ENCODE measurements at places on chromosomes 16 and 17.

- no peak for DNase-seq
Observed at GRCh38 chr17:2975469-2975958, 87.9 kb downstream of the OR1D5 start.

DNA sequence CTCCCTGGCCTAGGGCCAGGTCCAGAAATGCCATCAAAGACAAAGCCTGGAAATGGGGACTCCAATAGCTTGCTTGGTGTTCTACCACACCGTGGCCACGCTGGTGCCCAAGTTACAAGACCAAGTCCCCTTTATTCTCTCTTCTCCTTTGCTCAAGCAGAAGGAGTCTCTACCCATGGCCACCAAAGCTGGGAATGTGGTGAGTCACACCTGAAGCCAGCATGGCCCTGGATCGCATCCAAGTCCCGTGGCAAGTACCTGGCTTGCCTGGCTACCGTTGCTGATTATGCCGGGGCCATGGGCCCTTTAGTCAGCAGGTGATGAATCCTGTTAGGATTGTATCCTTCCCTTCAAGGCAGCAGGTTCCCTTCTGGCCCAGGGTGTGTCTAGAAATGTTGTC, 260.0 kb downstream of the HAPSTR1 start:
- no peak for DNase-seq

DNA sequence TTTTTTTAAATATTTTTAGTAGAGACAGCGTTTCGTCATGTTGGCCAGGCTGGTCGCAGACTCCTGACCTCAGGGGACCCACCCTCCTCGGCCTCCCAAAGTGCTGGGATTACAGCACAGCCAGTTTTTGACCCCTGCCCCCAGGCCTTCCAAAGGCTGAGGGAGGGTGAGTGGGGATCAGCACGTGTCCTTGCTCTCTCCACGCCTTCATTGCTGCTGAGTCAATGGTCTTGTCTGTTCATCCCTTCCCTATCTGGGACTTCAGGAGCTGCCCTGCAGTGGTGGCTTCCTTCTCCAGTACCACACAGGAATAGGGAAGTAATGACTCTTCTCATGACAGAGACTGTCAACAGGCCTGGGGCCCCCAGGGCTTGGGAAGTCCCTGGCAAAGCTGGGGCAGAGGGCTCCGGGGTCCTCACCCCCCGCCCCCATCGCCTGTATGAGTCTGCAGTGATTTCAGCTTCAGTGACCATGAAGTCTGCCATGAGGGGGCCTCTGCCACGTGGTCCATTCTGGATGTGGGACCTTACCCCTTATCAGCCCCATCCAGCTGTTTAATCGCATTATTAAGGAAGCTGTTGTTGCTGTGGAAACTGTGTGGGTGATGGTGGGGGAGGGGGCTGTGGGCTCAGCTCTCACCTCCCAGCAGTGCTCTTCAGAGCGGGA, 6.1 kb downstream of the ABCC3 start:
- peak; percentile 26 for DNase-seq

DNA sequence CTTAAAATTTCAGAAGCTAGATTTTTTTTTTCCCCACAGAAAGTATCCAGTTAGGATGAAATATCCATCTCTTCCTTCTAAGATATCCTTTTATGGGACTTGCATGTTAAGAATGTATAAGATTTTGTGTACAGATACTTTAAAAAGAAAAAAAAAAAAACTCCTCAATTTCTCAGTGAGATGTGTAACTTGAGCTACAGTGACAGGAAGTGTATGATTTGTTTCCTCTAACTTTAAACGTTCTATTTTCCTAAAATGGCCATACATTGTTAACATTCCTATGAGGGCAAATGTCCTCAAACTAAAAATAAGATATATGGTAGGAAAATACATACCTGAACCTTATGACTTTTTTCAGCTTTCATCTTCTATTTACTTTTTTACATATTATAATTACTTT, 8.9 kb downstream of the FBXO47 start:
- DNase-seq: no peak

DNA sequence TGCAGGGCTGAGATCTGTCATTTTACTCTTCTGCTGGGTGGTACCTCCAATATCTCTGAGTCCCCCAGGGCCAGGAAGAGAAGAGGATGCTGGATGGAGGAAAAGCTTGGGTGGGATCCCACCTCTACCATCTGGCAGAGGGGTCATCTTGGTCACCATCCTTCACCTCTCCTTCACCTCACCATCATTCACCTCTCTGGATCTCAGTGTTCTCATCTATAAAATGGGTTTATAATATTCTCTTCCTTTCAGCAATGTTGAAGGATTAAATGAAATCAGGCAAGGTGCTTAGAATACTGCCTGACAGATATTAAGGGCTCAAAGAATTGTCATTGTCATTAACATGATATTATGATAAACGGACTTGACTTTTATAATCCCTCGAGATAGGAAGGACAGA, 195.8 kb downstream of the SNX29 start:
- DNase-seq: no peak

- DNase-seq: no peak
Observed at GRCh38 chr16:47887496-47887895, 268.3 kb downstream of the ABCC12 start.

DNA sequence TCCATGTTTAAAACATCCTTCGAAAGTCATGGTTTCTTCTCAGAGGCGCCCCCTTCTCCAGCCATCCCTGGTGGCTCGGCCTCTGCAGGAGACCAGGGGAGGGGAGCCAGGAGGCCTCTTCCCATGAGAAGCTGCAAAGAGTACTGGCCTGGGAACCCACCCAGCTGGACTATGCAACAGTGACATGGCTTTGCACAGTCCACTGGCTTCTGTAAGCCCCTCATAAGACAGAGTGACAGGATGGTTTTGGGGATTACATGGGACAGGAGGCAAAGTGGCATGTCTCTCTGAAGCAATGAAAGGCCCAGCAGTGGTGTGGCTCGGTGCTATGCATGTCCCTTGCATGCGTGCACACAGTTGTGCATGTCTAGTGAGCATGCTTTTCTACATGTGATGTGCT, 99.5 kb downstream of the C16orf78 start:
- DNase-seq: no peak

DNA sequence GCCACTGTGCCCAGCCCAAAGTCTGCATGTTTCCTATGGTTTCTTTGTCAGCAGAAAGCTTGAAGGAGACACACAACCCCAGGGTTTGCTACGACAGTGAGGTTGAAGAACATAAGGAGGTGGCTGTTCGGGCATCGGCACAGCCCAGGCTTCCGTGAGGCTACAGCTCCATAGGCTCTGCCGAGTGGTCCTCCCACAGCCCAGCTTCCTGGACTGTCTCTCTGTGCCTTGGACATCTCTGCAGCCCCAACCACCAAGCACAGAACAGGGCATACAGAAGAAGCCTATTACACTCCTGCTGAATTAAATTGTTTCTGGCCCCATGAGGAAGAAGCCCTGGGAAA, 3.2 kb upstream of the HAP1 start:
- DNase-seq: no peak

DNA sequence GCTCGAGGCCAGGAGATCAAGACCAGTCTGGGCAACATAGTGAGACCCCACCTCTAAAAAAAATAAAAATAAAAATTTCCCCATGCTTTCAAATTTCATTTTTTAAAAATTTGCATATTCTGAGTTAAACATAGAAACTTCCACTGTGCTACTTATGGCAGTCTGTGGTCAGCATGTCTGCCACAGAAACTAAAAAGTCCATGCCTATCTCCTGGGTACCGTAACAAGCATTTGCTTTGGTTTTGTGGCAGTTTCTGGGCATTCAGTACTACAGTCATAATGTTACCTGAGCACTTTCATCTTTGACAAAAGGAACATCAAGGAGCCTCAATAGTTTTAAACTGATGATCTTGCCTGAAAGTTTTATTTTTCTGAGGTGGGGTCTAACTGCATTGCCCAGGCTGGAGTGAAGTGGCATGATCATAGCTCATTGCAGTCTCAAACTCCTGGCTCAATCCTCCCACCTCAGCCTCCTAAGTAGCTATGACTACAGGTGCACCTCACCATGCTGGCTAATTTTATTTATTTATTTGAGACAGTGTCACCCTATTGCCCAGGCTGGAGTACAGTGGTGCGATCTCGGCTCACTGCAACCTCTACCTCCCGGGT, 13.2 kb upstream of the ITGA2B start:
- DNase-seq: no peak

- no peak for DNase-seq
Observed at GRCh38 chr17:38728290-38728831, 1.8 kb upstream of the CISD3 start.

- DNase-seq: no peak
Observed at GRCh38 chr16:13561291-13562070, 358.5 kb upstream of the ERCC4 start.

GRCh38 chr17:7652388-7653356, 1.9 kb downstream of the ATP1B2 start:
- peak; percentile 29 for DNase-seq

GRCh38 chr16:17469741-17470181, 999 bp downstream of the XYLT1 start:
- DNase-seq: no peak

DNA sequence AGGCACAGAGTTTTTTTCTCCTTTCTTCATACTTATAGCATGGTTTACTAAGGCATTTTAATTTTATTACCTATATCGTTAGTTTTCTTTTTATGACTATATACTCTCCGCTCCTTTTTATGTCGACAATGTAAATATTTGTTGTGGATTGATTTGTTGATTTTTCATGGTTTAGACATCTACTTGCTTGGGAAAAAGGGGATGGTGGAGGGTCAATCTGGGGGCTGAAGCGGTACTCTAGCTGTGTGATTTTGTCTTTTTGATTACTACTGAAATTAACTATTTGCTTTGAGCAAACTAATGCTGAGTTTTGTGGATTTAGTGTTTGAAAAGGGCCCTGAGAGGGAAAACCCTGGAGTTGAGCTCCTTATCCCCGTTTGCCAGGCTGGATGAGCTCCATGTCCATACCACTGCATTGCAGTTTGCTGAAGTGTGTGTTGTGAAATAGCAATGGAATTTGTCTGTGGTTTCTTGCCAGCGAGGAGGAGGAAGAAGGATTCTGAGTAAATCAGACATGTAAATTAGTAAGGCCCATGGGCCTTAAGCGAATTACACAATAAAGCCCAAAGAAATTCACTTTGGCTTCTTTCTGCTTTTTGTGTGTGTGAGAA, 72.0 kb downstream of the FTO start:
- DNase-seq: no peak

- peak; percentile 48 for DNase-seq
Observed at GRCh38 chr16:53865494-53865863, 161.5 kb downstream of the FTO start.

DNA sequence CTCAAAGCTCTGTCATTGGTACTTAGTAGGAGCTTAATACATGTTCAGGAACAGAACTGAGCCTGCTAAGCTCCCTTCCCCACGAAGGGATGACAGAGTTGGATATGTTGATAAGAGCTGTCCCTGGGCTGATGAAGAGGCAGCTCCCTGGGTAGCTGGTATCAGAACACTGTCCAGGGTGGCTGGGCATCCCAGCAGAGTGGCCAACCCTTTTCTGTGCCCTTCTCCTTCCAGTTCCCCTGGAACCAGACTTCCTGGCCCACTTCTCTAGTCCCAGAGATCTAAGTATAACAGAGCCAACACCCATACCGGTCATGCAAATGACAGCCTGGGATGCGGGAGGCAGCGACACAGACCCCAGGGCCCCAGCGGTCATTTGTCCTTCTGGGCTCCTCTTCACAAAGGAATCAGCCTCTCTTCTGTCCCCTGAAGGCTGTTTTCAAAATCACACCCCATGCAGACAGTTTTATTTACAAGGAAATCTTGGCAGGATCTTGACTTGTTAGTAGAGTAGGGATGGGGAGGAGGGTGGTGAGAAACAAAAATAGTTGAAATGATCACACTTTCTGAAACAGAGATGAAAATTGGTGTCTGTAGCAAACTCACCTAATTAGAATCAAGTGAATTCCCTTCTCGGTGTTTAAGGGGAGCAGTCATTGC, 1.4 kb upstream of the RHBDL3 start:
- no peak for DNase-seq

- no peak for DNase-seq
Observed at GRCh38 chr17:80283116-80283852, 22.6 kb downstream of the RNF213 start.

GRCh38 chr16:22284637-22285036, 12.6 kb upstream of the POLR3E start:
- no peak for DNase-seq
